NCI-H2227 treated with DMSO at 0.1 percent for 48 hours (cell line): ENCODE measurements at places on chromosomes 3 and 15.
A peak's percentile ranks its signal among the peaks of the same experiment; 100 is the strongest.

DNA sequence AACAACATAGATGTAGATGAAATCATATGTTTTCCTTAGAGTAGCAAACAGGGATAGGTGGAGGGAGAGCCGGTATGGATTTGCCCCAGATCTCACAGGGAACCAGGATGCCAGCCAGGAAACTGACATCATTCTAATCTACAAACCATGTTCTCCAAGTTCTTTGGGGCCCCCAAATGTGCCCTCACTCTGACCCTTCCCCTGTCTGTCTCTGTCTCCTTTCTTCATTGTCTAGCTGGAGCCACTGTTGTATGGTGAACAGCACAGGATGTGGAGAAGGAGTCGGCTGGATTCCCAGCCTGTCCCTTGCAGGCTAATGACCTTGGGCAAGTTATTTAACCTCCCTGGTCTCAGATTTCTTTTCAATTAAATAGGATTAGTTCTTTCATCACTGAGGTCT is 962 bp downstream of the ATP13A5 start:
- DNase-seq: no peak

GRCh38 chr15:69735121-69735520 is 282.5 kb downstream of the RPLP1 start:
- DNase-seq: no peak

GRCh38 chr3:147099076-147099475 is 307.3 kb downstream of the ZIC4 start:
- DNase-seq: no peak

DNA sequence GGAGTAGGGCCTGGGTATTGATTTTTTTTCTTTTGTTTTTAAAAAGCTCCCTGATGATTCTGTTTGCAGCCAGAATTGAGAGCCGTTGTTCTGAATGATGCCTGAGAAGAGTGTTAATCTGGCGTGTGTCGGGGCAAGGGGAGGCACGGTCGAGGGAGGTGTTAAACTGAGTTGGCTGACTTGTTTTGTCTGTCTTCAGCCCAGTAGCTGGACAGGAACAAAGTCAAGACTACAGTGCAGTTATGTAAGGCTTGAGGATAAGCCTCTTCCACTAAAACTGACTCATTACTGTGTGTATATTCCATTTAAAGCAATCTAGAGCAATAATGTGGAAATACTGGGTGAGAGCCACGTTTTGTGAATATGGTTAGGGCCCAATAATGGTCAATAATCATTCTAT is 119.0 kb upstream of the DLG1 start:
- no peak for DNase-seq

- no peak for DNase-seq
These were observed 79.6 kb downstream of the TP63 start for GRCh38 chr3:189710620-189711402.

DNA sequence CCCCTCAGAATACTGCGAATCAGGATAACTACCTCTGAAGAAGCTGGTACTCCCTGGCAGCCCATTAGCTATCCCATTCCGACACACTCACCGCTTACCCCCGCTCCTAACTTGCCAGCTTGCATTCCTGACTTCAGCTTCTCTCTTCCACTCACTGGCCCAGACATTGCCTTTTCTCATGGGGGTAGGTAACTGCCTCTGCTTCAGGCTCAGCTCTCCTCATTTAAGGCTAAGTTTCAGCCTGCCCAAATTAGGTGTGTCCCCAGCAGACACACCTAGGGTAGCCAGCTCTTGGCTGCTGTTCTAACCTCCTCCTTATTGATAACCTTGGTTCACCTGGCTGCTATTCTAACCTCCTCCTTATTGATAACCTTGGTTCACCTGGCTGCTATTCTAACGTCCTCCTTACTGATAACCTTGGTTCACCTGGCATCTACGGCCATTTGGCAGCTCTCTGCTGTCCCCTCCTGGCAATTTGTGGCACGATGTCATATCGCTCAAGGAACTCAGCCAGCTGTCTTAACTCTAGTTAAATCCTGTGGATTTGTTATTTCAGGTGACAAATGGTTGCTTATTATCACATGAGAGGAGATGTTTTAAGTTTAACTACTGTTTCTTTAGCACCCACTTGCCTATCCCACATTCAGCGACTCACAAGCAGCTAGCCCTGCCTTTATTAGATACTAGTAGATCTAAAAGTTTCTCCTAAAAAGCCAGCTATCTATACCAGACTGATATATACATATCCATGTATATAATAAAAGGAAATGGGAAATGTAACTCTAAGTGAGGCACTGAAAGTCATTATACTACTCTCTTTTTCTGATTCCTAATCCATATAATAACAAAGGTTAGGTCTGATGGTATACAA is 106.5 kb upstream of the ACP3 start:
- peak; percentile 6 for DNase-seq

- peak; percentile 61 for DNase-seq
These were observed 105.0 kb upstream of the GAP43 start for GRCh38 chr3:115518100-115518852.

- DNase-seq: no peak
These were observed 40.9 kb downstream of the HRH1 start for GRCh38 chr3:11195201-11195600.

DNA sequence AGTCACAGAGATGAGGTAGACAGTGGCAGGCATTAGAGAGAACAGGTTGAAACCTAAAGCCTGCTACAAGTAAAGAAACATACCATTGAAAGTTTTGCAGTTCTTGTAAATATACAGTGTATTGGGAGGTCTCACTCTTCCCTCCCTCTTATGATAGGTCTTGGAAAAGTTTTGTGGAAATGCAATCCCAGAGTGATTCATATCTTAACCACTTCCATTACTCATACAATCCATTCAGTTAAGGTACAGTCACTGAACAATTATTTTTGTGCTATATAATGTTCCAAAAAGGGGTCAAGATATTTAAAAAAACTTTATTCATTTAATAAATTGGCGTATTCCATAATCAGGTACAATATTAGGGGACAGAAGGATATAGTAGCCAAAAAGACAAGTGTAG is 737.7 kb upstream of the ALCAM start:
- no peak for DNase-seq

- no peak for DNase-seq
These were observed 17.5 kb upstream of the CPNE9 start for GRCh38 chr3:9686050-9686550.

DNA sequence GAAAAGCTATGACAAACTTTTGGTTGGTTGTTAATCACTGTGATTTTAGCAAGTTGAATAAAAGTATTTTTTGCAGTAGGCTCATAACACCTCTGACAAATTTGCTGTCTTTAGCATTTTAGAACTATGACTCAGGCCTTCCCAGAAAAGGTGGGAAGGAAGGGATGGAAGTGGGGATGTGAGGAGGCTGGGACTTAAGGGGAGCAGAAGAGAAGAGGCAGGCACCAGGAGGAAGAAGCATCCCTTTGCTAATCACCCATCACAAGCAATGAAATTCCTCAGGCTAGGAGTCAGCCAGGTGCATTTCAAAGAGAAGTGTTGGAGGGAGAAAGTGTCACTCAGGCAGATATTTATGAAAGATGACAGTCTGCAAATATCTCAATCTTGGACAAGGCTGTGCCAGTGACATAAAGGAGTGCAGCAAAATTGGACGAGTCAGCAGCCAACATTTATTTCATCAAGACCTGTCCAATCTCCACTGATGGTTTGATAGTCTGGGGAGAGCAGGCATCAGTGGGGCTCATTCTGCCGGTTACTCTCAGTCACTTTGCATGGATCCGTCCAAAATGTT is 337.3 kb upstream of the ARRDC4 start:
- no peak for DNase-seq

- DNase-seq: no peak
These were observed 278.9 kb downstream of the FEZF2 start for GRCh38 chr3:62094461-62094860.

- DNase-seq: no peak
These were observed 951 bp downstream of the GPR62 start for GRCh38 chr3:51955893-51956770.

DNA sequence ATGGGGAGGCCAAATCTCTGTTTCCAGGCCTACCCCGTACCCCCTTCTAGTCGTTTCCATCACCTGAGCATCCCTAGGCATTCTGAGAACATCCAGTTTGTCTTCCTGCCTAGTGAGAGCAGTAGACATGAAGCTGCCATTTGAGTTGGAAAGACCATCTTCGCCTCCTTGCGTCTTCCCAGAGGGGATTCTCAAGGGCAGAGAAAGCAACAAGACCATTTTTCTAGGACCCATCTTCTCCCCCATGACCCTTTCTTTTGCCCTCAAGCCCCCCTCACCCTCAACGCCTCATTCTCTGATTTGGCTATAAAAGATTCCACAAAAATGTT is 148.7 kb upstream of the BHLHE40 start:
- DNase-seq: no peak

DNA sequence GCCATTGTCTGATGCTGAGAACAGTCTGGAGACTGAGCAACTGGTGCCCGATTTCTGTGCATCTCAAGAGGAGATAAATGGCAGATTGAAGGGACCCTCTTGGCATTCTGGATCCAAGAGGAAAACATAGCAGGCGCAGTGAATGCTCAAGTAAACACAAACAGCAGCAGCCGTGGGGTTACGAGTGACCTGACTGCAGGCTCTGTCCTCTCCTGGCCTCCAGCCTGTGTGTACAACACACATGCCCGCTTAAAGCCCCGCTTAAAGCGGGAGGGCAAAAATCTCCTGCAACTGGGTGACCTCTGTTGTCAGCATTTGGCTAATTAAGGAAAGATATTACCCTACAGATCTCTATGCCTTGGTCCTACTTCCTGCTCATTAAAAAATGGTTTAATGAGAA is 120.5 kb downstream of the GREM1 start:
- no peak for DNase-seq

GRCh38 chr15:29799859-29800258 is 22.4 kb downstream of the TJP1 start:
- no peak for DNase-seq

DNA sequence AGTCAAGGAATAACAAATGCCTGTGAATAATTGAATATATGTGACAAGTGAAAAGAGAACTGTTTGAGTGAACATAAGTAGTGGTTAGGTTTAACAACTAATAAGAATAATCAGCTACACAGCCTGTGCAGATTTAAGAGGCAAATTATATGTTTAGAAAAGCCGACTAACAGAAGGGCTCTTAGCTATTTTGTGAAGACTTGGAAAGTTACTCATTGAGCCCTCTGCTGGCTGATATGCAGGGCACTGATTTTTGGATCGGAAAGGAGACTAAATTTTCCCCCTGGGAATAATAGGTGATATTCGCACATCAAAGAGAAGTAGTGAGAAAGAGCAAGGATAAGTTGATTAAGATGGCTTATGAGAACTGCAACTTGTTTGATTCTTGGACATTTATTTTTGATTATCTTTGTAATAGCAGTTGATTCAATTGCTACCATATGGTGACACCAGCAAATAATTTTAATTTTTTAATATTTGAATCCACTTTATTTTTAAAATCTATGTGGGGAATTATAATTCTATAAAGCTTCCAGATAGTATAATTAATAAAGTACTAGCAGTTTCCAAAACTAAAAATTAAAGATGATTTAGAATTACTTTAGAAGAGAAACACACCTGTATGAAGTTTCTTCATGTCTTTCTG is 156.2 kb downstream of the NLGN1 start:
- DNase-seq: peak; percentile 94

DNA sequence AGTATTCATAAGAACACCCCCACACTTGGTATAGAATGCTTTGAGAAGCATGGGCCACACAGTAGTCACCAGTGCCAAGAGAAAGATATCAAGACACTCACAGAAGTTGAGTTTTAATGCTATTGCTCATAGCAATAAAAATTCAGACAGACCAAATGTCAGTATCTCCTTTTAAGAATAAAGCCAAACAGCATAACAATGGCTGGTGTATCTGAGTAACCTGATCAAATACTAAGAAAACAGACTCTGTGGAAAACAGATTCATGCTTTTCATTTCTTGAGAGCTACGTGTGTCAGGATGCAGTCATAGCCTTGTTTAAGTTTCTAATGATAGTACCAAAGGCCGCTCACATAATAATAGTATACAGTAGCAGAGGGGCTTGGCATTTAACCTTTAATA is 778.5 kb downstream of the MECOM start:
- no peak for DNase-seq

GRCh38 chr15:89845305-89845893 is 30.7 kb upstream of the ANPEP start:
- DNase-seq: no peak

GRCh38 chr15:47917881-47918280 is 200.6 kb downstream of the SEMA6D start:
- no peak for DNase-seq

- DNase-seq: no peak
These were observed 5.7 kb upstream of the TBC1D2B start for GRCh38 chr15:78083186-78083585.

DNA sequence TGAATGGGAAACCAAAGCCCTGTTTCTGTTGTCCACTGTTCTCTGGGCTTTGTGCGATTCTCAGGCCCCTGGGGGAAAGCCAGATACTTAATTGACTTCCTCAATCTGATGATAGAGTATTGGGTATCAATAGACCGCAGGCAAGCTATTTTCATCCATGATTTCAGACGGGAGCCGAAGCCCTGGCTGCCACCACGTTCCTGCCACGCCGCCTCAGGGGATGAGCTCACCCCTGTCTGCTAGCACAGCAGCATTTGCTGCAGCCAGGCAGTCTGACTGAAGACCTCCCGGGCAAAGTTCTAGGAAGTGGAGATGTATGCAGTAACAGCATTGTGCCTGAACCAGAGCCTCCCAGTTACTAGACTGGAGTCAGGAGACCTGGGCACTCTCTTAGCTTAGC is 69.8 kb downstream of the ISG20 start:
- DNase-seq: no peak

- DNase-seq: no peak
These were observed 156.7 kb upstream of the CCDC54 start for GRCh38 chr3:107220538-107220937.

DNA sequence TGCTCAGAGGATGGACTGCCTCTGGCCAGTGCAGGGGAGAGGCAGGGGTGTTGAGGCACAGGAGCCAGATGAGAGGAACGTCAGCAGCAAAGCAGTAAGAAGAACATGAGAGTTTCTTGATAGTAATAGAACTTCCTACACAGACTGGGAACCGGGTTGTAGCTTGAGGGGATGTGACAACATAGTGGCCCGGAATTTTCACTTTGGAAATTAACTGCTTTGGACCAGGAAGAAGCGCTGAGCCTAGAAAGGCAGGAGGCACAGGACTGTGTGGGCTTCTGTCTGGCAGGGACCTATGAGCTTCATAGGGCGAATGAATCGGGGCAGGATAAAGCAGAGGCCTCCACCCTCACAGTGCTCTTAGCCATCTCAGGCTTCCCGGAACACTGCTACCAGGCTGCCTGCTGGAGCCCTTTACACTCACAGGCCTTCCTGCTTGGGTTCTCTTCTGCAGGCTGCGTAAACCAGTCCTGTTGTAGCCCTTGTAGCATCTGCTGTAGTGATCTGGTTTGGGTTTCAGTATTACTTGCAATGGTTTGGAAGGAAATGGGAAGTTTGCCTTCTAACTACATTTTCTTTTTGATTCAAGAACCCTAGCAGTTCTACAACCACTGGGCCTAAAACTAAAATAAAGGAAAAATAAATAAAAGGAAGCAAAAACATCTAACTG is 3.3 kb upstream of the ADPGK start:
- DNase-seq: no peak

GRCh38 chr15:80036071-80036470 is 23.4 kb upstream of the ZFAND6 start:
- DNase-seq: no peak
